NCI-H226 (cell line): ENCODE measurements at places on chromosomes 1 and 21.
A peak's percentile ranks its signal among the peaks of the same experiment; 100 is the strongest.

DNA sequence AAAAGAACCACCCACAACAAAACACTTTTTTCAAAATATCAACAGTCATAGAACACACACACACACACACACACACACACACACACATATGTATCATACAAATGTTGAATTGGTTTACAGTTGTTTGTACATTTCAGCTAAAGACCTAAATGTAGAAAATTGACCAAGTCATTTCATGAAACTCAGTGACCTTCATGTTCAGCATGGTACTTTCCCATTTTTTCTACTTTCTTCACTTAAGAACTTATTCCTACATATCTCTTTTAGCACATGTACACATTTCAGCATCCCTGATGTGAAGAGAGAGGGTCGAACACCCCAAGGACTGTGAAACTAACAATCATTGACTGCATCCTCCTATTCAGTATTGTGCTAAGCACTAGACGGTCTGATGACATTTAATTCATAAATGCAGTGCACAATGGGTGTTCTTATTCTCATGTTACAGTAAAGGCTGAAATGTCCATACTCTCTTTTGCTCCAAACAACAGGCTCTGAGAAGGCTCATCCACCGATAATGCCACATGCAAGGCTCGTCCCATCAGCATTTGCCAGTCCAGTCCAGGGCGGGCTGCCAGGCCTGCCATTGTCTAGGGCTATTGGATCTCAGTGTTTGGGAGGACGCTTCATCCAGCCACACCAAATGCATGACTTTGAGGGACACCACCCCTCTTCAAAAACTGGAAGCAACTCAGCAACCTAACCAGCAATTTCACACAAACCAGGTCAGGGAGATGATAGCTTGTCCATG is 150.1 kb upstream of the RUNX1 start:
- no peak for DNase-seq

GRCh38 chr21:33947451-33948095 is 32.0 kb upstream of the ATP5PO start:
- DNase-seq: peak; percentile 97

DNA sequence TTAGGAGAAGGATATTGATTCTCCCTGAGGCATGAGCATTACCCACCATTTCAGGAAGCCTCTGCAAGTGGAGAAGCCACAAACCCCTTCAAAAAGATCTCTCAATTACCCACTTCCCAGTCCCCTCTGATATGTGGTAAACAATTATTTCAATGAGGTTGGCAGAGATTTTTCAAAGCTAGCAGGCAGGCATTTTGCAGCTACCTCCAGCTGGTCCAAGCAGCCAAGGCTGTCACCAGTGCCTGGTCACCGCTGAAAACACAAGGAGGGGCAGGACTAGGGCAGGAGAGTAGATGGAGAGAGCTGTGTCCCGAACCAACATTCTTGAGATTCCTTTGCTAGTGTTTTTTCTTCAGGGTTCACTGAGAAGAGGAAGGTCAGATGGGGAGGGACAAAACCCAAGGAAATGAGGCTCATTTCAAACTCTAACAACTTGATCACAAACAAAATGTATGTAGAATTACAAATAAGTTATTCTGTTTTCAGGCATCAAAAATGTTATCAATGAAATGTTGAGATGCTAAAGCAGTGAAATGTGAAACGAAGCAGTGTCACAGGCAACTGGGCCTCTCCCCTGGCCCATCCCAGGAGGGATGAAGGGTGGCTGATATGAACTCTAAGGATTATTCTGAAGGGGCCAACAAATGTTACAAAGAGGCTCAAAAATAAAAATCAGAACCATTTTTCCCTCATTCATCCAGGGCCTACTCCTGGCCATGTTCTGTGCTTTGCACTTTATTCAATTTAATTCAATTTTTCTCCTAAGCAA is 22.3 kb downstream of the APP start:
- no peak for DNase-seq

DNA sequence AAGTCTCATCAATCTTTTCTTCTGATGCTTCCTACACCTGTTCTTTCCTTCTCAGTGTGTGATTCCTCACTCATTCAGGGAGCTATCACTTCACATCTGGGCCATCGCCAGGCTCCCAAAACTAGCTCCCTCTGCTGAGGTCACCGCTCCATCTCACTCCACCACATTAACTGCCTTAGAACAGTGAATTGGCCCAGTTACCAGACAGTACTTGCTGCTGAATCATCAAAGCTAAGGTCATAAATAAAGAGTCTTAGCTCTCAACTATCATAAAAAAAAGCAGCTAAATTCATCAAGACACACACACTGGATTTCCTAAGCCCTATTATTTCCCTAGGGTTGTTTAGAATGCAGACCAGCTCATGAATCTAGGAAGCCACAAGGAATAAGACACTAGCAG is 18.8 kb upstream of the SRM start:
- DNase-seq: no peak

- DNase-seq: no peak
Measured at GRCh38 chr21:29376556-29376955, 77.8 kb downstream of the BACH1 start.

DNA sequence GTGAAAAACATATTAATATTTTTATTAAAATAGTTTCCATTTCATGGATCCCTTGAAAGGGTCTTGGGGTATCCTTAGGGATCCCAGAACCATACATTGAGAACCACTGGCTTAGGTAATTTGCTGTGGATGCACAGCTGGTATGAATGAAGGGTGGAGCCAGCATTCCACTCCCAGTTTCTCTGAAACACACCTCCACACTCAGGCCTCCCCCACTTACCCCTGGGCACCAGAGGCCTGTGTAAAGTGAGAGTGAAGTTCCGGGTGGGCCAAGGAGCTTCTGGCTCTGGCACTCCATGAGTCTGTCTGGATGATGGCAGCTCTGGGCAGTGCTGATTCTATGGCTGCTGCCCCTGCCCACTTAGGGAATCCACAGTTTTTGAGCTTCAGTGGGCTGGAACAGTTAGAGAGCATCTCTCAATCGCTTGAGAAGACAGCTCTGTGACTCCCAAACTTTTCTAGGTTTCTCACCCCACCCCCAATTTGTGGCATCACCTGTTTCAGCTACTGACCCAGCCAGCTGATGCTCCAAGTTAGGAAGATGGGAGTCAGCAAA is 57.8 kb upstream of the CD1D start:
- DNase-seq: no peak

DNA sequence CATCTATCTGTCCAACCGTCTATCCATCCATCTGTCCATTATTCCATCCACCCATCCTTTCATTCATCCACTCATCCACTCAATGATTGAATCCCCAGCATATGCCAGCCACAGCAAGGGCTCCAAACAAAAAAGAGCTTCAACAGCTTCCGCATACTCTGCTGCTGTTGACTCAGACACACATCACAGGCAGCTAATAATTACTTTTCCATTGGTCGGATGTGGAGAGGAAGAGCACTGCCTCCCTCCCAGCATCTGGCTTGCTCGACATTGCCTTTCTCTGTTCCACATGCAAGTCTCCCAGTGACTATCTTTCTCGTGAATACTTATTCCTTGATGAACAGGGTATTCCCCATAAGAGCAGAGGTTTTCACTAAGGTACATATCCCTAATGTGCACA is 176.5 kb downstream of the HIVEP3 start:
- peak; percentile 8 for DNase-seq

DNA sequence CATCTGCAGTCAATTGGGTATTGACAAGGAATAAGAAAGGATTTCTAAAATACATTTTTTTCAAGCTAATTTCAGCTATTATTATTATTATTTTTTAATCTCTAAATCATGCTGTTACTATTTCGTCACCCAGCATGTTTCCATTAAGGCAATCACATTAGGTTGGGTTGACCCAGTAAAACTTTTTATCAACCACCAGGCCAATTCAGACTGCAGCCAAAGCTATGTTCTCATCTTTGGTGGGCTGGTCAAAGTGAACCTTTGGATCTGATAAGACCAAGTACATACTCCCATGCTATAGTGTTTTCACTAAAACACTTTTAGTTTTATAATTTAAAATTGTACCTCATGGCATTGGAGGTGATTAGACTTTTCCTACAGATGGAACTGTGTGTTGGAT is 198.6 kb downstream of the PBX1 start:
- DNase-seq: no peak
